ENCODE measurements at places on chromosomes 12 and 14.
A peak's percentile ranks its signal among the peaks of the same experiment; 100 is the strongest.

DNA sequence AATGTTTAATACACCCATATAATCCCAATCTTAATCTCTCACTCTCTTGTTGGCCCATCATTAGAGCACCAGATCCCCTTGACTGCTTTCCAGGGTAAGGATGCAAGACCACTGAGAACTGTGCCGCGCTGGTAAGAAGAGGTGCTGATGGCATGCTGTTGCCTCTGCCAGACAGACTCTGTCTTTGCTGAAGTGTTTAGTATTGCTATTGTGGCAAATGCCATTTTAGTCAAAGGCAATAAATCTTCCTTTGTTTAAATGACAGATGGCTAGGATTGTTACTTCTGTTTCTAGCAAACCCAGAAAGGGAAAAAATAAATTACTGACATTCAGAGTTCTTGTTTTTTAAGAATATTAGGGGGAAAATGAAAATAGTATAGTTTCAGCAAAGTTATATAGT, 152.3 kb downstream of the MON2 start:
- no peak for DNase-seq

- peak; percentile 73 for DNase-seq
Observed at GRCh38 chr12:121795034-121795968, 1.8 kb upstream of the RHOF start.

DNA sequence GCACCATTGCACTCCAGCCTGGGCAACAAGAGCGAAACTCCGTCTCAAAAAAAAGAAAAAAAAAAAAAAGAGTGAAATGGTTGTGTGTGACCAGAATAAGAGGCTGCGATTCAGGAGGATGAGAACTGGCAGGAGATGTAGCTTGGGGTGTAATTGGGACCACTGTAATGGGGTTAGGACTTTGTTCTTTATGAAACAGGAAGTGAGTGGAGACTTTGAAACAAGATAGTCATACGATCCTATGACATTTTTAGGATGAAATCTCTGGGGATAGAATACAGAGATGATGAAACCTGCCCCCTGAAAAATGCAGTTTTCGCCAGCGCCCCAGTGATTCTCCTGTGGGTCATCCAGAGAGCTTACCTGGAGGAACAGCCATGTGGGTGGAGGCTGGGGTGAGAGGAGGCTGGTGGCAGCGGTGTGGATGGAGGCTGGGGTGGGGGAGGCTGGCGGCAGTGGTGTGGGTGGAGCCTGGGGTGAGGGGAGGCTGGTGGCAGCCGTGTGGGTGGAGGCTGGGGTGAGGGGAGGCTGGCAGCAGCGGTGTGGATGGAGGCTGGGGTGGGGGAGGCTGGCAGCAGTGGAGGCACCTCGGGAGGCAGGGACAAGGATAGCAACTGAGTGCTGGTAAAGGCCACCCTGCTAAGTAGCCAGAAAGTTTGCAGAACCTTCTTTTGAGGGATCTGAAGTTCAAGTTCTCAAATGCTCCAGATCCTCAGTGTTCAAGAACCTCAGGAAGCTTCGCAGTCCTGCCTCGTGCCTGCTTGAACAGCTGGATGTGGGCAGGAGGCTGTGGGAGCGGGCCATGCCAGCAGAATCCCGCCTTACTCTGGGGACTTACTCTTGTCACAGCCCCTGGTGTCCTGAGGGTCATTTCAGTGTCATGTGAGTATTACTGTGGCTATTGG, 20.2 kb downstream of the FBXL14 start:
- DNase-seq = no peak

DNA sequence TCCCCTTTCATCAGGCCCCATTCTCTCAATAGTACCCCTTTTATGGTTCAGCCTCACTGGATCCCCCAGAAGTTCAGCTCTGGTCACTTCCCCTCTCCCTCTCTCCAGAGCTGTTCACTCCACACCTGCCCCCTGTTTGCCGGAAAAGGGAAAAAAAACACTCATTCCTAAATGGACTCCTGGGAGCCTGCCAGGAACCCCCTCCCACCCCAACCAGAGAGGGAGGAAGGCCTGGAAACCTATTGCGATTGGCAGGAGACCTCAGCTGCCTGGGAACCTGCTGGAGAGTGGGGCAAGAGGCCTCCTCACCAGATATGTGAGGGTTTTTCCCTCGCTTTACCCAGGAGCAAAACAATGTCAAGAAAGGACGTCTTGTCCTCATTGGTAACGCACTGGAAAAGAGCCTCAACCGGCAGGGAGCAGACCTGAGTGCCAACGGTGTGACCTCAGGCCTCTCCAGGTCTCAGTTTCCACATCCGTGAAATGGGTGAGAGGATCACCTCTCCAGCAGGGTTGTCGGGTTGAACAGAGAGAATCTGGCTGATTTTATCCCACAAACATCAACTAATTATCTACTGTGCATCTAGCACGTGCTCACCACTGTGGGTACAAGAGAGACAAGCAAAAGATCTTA, 4.6 kb downstream of the DTX1 start:
- DNase-seq = no peak

DNA sequence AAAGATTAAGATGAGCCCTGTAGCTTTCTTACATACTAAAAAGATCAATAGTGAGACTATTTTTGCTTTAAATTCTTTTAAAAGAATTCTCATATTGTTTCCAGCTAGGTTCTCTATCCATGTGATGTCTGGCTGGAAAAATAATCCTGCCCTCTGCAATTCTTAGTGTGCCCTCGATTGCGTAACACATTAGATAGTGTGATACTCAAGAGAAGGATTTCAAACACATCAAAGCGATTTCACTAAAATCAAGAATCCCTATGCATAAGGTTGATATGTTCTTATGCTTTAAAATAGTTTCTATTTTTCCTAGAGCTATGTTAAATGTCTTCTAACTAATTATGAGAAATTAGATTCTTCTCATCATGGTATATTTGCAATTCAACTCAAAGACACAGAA, 127.3 kb upstream of the PLEKHA5 start:
- DNase-seq = no peak

GRCh38 chr14:21419528-21419927, 35.7 kb upstream of the SUPT16H start:
- DNase-seq = no peak

DNA sequence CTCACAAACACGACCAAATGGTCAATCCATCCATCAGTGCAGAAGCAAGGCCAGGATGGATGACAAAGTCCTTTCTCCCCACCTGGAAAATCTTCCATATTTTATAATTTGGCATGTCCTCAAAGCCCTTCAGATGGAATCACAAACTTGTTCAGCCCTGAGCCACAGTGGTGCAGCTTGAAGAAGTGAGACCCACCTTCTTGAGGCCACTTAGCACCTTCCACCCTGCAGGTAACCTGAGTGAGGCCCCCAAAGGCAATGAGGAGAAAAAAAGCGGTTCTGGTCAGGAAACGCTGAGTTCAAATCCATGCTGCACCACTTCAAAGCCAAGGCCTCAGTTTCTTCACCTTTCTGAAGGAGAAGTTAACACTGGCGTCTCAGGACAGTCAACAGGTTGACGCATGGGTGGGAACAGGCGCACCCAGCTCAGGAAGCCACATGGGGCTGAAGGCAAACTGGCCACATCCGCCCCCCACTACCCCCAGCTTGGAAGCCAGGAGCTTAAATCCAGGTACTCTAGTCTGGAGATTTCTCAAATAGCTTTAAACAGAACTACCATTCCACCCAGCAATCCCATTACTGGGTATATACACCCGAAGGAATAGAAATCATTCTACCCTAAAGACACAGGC, 320.4 kb downstream of the BCL11B start:
- DNase-seq = no peak

DNA sequence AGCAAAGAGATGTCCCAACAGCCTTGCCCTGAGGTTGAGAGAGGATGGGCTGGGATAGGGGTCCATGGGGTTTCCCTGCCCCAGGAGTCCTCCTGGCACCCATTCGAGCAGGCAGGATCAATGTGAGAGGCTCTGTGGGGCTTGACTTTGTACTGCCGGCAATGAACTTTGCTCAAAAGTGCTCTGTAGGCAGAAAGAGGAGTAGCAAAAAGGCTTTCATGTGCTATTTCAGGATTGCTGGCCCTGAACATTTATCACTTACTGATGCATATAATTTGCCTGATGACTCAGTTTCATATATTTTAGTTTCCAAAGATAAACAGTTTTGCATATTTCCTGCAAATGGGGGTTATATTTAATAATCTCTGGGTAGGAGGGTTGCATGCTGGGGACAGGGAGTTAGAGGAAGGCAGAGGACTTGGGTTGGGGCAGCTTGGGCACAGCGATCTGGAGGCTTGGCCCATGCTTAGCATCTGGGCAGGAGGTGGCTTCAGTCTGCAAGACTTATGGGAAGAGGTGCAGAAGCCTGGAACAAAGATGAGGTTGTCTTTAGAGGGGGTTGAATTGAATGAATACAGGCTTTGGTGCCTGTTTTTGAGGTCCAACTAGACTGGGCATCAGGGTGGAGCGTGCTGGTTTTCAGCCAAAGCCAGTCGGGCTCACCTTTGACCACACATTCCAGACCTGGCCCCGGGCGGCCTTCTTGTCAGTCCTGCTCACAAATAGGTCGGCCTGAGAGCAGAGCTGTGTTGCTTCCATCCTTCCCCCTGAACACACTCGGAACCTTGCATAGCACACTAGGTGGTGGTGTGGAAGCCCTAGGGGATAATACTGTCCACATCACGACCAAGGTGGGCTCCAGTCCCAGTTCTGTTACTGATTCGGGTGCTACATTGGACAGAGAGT, 101.4 kb downstream of the PAPOLA start:
- no peak for DNase-seq

GRCh38 chr14:89828471-89829165, 125.9 kb downstream of the EFCAB11 start:
- DNase-seq = no peak

GRCh38 chr12:127690161-127690560, 576.8 kb upstream of the TMEM132C start:
- no peak for DNase-seq

DNA sequence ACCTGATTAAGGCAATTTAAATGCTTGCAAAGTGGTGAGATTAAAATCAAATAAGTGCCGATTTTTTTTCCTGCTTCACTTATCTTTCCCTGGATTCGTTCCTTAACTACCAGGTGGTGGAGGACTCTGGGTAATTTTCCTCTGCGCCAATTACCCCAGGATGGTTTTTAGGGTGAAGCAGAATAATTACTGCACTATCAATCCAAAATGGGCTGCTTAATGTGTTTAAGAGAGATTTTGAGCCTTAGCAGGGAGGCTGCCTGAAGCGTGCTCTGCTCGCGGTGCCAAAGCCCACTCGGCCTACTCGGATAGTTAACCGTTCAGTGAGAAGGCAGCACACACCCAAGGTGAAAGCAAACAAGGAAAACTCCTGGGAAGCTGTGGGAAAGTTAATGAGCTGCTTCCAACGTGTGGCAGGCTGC, 274.9 kb upstream of the LMO3 start:
- no peak for DNase-seq

- no peak for DNase-seq
Observed at GRCh38 chr12:118391424-118391823, 15.1 kb downstream of the SUDS3 start.

All from effector memory CD4-positive, alpha-beta T cell (primary cell).